ENCODE measurements at places on chromosomes 13 and 19.
A peak's percentile ranks its signal among the peaks of the same experiment; 100 is the strongest.

DNA sequence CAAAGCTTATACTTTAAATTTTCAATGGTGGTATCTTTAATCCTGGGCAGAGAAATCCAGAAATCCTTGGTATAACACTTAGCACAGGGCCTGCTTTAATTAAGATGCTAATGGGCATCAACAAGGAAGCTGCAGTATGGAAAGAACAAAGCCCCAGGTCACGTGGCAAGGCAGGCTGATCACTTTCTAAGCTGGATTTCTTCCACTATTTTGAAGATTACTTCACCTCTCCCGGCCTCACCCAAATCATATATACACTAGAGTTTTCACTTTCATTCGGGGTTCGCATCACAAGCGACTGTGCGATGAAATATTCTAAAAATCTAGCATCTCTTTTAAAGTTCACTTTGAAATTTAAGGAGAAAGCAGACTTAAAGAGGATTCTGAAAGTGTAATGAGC is 71.8 kb downstream of the STARD13 start:
- no peak for DNase-seq

DNA sequence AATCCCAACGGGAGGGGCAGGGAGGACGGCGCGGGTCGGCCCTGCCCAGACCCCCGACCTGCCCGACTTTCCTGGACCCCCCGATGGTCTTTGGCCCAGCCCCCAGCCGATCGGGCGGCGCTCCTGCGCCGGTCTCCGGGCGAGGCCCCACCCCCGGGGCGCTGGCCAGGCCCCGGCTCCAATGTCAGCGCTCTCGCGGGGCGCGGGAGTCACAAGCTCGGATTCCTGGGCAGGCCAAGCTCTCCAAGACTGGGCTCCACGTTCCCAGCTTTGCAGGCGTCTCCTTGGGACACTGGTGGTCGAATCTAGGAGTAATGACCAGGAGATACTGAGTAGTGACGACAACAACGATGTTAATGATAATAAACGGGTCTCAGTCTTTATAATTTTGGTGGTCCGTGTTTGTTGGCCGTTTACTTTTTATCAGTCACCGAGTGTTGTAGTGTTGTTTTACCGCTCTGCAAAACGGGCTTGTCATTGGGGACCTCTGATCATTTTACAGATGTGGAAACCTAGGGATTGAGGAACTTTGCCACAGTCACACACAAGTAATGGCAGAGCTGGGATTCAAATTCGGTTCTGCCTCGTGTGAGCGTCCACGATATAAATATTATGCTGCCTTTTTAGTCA is 545 bp downstream of the RAD23A start:
- no peak for DNase-seq

DNA sequence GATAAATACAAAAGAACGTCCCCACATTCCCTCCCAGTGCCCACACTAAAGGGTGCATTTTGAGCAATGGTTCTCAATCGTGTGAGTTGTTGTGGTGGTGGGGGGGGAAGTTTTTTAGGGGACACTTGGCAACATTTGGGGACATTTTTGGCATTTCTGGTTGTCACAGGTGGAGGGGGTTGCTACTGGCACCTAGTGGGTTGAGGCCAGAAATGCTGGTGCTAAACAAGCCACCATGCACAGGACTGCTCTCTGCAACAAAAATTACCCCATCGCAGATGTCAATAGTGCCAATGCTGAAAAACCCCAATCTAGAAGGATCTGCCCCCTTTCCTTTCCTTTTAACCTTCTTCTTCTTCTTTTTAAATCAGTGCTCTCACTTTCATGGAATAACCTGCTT is 453.3 kb downstream of the TSHZ3 start:
- DNase-seq, result no peak

DNA sequence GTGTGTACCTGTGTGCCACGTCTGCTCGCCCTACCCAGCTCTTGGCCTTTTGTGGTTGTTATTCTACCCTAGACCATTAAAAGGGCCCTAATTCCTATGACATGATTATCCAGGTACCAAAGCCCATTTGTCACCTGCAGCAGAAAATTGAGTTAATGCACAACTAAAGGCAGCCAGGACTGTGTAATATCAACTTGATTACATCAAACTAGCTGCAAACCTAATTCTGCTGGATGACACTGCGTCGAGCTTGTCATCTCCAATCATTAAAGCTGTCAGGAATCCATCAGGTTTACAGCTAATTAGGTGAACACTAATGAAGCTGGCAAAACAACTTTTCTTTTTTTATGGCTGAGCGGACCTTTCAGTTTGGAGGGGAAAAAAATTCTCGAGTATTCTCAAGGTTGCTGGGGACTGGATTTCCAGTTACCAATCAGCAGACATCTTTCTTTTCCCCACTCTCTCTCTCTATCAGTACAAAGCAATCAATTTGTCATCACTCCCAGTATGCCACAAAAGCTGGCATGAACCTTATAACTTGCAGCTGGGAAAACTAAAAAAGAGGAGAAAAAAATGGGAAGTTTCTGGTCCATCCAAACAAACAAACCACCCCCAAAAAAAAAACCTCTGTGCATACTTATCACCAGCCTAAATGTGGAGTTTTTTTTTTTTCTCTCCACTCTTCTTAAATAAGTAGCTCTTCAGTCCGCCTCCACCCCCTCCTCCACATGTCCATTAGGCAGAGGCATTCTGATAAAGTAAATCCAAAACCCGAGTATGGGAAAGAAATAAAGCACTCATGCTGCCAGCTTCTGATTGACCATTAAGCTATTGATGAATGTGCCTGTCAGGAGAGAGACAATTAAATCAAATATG is 2.8 kb downstream of the TSHZ3 start:
- no peak for DNase-seq

GRCh38 chr19:351976-352625 is 7.5 kb upstream of the MIER2 start:
- DNase-seq, result no peak

DNA sequence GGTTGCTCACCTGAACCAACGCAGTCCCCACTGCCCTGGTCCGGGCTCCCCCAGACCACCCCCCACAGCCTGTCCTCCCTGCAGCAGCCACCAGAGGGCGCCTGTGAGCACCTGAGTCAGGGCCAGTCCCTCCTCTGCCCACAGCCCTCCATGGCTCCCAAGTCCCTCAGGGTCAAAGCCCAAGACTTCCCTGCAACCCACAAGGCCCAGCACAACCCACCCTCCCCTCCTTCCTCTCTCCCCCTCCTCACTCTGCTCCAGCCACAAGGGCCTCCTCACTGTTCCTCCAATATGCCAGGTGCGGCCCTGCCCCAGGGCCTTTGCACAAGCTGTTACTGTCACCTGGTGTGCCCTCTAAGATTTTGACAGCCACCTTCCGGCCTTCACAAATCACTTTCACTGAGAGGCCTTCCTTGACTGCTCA is 10.9 kb downstream of the GNA15 start:
- DNase-seq, result no peak

GRCh38 chr13:30164146-30164545 is 143.2 kb downstream of the KATNAL1 start:
- DNase-seq, result no peak

- peak; percentile 59 for DNase-seq
Observed at GRCh38 chr13:105159841-105160240, 1375.6 kb downstream of the EFNB2 start.

DNA sequence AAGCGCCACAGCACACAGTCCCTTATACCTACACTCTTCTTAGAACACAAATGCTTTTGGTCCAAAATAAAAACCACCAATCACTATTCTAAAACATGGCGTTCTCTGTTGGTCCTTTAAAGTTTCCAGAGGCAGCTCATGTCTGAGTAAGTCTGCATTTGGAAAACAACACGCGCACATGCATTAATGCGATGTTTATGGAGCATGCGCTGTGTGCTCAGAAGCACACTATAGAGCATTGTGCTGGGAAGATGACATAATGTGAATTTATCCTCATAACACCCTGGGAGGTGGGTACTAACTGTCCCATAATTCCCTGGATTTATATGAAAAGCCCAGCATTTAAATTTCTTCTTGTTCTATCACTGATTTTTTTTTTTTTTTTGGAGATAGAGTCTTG is 10.7 kb downstream of the ZNF682 start:
- DNase-seq, result no peak

DNA sequence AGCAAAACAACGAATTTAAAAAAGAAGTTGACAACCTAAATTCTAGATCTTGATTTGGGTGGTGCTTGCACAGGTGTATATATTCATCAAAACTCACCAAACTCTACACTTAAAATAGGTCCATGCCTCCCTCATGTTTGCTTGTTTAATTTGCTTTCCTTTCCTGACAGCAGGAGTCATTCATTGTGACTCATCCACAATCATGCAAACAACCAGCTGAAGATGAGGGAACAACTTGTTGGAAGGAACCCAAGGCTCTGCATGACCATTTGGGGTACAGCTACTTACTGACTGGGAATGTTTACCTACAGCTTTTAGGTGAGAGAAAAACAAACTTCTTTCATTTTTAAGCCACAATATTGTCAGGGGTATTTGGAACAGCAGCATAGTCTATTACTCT is 96.6 kb downstream of the RXFP2 start:
- no peak for DNase-seq

DNA sequence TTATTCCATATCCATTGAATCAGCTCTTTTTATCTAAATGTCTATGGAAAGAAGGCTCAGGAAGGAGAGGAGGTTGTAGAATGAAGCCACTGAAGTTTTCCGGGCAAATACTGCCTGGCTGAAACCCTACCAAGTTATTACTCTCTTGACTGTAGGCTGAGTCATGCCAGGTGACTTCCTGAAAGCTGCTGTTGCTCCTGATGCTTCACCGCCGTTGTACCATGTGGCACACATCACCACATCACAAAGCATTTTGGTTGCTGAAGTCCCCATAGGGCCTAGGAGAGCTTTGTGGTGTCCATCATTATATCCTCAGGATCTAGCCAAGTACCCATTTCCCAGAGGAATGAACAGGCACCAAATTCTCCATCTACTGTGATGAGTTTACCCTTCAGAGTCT is 11.1 kb upstream of the TDRD12 start:
- DNase-seq, result no peak

- no peak for DNase-seq
Observed at GRCh38 chr13:100875392-100876043, 200.9 kb upstream of the TMTC4 start.

- DNase-seq, result no peak
Observed at GRCh38 chr19:44748426-44749254, at the start of gene BCL3. Gene BCL3, plus strand, starts transcription at chr19:44748708. Its CDS starts 83 bp downstream, at chr19:44748791.

- DNase-seq, result no peak
Observed at GRCh38 chr13:75175575-75175974, 306.4 kb downstream of the TBC1D4 start.

DNA sequence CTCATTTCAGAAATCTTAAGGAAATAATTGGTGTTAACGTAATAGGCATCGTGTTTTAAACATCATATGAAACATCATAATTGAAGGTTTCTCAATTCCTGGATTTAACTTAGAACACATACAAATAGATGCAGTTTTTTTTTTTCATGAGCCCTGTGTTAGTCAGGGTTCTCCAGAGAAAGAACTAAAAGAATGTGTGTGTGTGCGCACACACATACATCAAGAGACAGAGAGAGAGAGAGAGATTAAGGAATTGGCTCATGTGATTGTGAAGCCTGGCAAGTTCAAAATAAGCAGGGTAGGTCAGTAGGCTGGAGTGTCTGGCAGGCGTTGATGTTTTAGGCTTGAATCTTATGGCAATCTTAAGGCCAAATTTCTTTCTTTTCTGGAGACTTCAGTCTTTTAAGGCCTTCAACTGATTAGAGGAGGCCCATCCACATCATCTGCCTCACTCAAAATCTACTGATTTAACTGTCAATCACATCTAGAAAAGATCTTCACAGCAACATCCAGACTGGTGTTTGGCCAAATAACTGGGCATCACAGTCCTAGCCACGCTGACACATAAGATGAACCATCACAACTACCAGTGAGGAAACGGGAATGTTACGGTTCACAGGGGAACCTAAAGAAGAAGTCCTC is 25.2 kb downstream of the SPATA13 start:
- no peak for DNase-seq

DNA sequence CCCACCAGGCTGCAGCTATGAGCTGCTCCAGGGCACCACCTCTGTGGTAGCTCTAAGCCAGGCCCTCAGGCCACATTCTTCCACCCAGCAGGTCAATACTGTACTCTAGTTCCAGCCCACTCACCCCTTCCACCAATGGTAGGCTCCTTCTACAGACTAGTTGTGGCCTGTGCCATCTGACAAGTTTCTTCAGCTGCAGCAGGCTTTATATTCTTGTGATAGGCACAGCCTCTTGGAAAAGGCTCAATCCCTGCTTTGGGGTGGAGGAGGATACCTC is 8.5 kb downstream of the MICU2 start:
- no peak for DNase-seq

GRCh38 chr19:3512562-3513228 is 6.6 kb downstream of the FZR1 start:
- no peak for DNase-seq

DNA sequence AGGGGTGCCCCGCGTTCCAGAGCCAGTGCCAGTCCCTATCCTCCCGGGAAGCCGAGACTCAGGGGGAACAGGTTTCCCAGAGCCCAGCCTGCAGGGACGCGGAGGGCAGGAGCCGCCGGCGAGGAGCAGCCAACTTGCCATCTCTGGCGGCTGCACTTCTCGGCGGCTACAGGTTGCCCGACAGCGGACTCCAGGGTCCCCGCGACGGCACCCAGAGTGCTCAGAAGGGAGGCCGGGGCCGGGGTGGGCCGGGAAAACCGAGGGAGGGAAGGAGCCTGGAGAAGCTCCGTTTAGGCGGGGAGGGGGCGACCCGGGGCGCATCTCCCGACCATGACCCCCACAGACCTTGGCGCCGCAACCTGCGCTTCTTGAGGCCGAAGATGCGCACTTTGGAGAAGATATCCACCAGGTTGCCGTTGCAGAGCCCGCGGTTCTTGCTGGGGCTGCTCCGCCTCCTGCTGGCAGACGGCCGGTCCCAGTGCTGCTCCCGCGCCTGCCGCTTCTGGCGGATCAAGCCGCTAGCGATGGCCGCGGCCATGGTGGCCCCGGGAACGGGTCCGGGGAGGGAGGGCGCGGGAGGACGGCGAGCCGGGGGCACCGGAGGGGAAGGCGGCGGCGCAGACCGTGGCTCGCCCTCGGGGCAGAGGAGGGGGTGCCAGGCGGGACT is 463.8 kb downstream of the ITGBL1 start:
- DNase-seq, result peak; percentile 20

- no peak for DNase-seq
Observed at GRCh38 chr13:50370303-50370950, 355.2 kb downstream of the KCNRG start.

DNA sequence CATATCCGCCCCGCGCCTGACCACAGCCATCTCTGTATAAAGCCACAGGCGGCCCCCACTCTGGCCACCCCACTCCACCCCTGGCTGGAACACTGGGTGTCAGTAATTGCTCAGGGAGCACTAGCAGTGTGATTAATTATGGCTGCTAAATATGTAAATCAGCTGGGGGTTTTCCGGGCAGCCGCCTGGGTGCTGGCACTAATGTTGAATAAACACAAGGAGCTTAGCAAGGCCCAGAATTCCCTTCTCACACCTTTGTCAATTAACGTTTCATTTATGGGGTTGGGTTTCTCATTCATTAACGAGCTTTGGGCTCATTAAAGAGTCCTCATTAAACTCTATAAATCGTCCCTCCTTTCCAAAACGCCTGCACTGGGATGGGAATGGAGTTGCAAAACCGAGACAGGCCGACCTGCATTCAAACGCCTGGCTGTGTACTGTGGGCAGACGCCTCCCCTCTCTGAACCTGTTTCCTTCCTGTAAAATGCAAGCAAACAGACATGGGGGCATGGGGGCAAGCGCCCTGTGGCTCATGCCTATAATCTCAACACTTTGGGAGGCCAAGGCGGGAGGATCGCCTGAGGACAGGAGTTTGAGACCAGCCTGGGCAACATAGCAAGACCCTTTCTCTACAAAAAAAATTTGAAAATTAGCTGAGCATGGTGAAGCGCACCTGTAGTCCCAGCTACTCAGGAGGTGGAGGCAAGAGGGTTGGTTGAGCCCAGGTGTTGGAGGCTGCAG is 17.7 kb upstream of the OLFM2 start:
- DNase-seq, result no peak

GRCh38 chr19:5961969-5962945 is 15.7 kb downstream of the RANBP3 start:
- DNase-seq, result peak; percentile 70
